Uterus (tissue), 4 donors: ENCODE measurements at places on chromosomes 3 and 15. TPM values are rescaled to one million over a fixed set of nuclear protein-coding genes. Genes with fewer than 3 reads are reported as not detected.
A peak's percentile ranks its signal among the peaks of the same experiment; 100 is the strongest.

DNA sequence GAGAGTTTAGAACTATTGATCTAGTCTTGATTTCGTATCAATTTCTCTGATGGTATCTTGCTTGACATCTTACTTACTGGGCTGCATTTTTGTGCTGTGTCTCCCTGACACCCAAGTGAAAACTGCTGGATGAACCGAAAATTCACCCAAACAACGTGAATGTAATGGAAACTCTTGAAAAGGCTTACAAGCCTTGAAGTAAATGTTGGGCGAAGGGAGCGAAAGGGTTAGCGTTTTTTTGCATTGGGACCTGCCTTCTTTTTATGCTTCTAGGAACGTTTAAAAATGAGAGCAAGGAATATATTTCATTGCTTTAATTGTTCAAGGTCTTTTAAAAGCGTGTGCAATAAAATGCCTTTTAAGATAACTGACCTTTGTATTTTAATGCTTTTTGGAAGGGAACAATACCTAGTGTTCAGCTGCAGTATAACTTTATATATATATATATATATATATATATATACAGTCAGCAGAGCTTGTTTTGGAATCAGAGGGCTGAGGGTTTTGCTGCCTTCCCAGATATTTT, 94.1 kb downstream of the LPP start:
- DNase-seq: no peak
- peaks cover 7% of the 10 kb centered on the region for H3K4me1 ChIP-seq
- peak overlapping the region; percentile 15 for H3K27ac ChIP-seq

DNA sequence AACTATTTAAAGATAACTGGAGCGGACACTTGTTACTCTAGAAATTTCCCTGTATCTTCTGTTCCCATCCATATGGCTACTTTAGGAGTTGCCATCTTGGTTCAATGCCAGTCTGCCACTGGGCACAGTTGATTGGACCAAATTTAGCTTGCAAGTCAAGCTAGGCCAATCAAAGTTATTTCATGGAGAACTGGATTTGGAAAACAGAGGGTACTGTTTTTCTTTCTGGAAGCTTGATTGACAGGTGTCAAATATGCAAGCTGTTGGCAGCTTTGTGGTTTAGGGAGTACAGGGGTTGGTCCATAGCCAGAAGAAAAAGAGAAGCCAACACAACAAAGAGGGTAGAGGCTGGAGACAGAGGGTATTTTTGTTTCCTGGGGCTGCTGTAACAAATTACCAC, 33.4 kb upstream of the KLHL25 start:
- no peaks in the 10 kb centered on the region for H3K4me1 ChIP-seq
- H3K27me3 ChIP-seq: no peaks in the 10 kb centered on the region
- H3K4me3 ChIP-seq: no peak overlapping the region
- H3K27ac ChIP-seq: no peak overlapping the region
- DNase-seq: no peak

DNA sequence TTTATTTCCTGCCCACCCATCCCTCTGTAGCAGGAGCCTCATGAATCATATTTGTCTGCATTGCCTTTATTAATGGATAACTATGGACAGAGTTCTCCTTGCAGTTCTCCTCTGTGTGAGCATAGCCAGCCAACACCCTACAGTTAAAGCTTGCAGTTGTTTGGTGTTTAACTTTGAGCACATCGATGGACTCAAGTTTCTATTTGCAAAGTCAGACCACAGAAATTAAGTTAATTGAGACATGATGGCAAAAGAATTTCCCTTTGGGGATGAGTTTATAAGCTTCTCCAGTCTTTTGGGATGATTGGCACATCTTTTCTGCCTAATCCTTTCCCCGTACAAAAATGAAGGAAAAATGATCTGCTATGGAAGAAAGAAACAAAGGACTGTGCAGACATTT, 398.9 kb upstream of the THBS1 start:
- no peaks in the 10 kb centered on the region for H3K27me3 ChIP-seq
- H3K4me3 ChIP-seq: no peak overlapping the region
- peaks cover 4% of the 10 kb centered on the region for H3K4me1 ChIP-seq
- H3K27ac ChIP-seq: peak overlapping the region; percentile 42

DNA sequence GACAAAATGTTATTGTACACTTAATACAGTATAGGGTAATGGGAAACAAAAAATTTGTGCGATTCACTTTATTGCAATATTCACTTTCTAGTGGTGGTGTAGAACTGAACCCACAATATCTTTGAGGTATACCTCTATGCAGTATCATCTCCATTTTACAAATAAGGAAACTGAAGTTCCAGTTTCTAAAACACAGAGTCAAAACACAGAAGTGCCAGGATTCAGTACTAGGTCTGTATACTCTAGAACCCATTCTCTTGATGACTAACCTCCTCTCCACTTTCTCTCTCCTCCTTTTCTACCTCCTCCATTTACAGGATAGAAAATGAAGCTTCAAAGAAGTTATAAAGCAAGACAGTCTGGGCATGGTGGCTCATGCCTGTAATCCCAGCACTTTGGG, 62.2 kb downstream of the MB21D2 start:
- H3K27me3 ChIP-seq: no peaks in the 10 kb centered on the region
- H3K4me3 ChIP-seq: no peak overlapping the region
- H3K36me3 ChIP-seq: no peaks in the 10 kb centered on the region
- H3K4me1 ChIP-seq: no peaks in the 10 kb centered on the region
- no peak overlapping the region for H3K27ac ChIP-seq

KBTBD12 gene
- 0.59 TPM for total RNA-seq

PATL2 gene
- total RNA-seq: not detected

GRM7 gene
- total RNA-seq: 0.29 TPM

SETD2 gene
- 92.1 TPM for total RNA-seq

CCR8 gene
- not detected for total RNA-seq
